ENCODE measurements at places on chromosomes 7 and 10.

DNA sequence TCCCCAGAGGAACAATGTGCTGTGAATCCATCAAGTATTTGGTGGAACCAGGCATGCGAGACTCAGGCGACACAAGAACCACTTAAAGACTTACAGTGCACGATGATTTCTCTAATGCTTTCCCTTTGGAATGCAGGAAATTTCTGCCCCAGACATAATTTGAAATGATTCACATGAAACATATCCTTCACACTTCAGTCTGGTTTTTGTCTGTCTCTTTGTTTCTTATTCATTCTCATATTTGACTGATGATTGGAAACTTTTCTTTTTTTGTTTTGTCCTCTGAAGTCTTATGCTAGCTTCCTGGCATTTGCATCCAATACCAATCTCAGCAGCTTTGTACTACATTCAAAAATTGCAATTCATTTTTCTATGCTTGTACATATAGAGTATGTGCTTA is 502.8 kb downstream of the PHTF2 start:
- no peak for DNase-seq

DNA sequence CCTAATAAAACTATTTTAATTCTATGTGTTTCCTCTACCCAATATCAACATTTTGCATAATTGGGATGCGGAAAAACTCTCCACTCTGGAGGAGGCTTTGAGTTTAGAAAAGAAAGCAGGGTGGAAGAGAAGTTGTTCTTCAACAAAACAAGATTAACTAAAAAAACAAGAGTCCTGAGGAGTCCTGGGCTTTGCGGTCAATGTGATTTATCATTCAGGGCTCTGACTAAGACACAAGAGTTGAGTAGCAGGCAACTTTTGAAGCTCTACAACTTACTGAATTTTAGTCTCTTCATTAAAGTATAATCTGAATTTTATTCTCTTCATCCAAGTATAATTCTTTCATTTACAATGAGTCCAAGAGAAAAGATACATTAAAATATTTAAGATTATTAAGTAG is 18.3 kb upstream of the TMEM26 start:
- no peak for DNase-seq

DNA sequence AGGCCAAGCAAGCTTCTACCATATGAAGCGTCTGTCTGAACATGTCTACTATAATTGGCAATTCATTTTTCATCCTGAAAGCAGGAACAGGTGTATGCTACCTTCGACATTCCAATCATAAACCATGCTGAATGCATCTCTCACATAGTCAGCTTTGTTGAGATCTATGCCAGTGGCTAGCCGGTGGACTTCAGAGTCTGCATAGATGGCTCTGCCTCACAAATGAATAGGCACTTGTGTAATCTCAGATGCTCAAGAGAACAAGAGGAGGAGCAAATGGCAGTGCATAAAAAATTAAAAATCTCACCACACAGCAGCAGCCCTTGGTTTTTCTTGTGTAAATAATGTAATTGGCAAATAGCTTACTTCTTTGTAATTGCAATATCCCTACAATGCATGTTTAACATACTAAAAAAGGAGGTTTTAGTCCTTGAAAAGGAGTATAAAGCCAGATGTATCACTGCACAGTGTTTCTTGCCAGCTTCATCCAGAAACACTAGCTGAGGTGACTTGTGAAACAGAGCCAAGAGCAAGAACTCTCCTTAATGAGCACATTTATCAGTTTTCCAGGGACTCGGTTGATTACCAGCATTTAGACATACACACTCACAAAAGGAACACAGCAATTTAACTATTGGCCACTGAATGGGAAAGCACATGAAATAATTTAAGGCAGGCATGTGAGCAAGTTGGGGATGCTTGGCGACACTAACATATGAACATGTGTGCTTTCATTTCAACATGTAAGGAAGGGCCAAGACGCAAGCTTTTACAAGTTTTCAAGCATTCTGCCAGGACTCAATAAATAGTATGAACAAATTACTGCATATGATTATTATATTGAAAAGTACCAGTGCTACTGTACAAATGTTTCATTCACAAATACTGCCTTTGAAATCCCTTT is 249.9 kb upstream of the PLXNA4 start:
- DNase-seq, result no peak

DNA sequence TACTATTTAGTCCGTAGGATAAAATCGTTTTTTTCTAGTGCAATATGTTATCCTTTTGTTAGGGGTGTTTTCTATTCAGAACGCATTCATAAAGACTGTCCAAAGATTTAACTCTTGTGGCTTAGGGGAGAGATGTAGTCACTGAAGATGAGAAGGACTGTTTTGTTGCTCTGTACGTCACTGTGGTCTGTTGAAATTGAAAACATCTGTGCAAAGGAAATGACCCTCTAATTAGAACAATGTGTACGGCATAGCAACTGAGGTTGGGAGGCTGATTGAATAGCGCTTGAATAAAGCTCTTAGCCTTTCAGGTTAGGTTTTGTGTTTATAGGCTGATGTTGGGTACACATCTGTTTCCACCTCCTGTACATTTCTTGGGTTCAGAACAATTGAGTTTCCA is 453.4 kb upstream of the AKR1E2 start:
- no peak for DNase-seq

GRCh38 chr7:151678227-151678604 is 158.5 kb upstream of the RHEB start:
- DNase-seq, result no peak

GRCh38 chr7:113730309-113730955 is 188.4 kb downstream of the PPP1R3A start:
- DNase-seq, result no peak

- DNase-seq, result no peak
These were observed 30.0 kb downstream of the LAMB1 start for GRCh38 chr7:107972941-107973376.

DNA sequence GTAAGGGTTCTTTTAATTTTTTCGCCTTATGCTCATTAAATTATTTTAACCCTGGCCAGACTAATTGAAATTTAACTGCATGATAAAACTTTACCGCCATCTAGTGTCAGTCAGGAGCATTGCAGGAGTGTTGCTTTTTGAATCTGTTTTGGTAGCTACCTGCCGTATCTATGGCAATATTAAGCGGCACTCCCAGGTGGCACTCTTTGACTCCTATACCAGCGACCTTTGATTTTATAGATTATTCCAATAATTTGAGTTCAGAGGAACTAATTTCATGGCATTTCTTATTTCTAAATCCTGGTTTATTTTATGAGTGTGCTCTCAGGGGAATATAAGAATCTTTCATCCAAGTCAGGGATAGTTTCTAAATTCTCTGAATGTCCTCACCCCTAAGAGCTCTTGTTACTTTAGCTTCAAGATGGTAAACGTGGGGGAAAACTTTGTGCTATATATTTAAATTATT is 198.9 kb downstream of the REEP3 start:
- DNase-seq, result peak; percentile 65

GRCh38 chr7:148290538-148290937 is 300.0 kb upstream of the C7orf33 start:
- DNase-seq, result no peak

DNA sequence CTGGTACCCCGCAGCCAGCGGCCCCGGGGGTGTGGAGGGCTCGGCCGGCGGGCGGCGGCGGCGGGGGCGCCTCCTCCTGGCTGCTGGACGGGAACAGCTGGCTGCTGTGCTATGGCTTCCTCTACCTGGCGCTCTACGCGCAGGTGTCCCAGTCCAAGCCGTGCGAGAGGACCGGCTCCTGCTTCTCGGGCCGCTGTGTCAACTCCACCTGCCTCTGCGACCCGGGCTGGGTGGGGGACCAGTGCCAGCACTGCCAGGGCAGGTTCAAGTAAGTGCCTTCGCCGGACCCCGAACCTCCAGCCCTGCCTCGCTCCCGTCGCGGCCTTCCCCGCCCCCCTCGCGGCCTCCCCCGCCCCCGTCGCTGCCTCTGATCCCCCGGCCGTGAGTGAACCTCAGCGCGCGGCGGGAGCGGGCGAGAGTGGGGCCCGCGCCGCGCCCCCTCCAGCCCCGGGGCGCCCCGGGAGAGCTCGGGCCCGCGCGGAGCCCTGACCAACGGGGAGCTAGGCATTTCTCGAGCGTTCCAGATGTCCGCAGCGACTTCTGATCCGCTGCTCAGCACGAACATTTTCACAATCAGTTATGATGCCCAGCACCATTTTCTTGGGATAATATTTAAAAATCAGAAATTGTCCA is 727 bp downstream of the ATRNL1 start:
- DNase-seq, result no peak

- DNase-seq, result no peak
These were observed 163.0 kb downstream of the SUGCT start for GRCh38 chr7:40297741-40298311.

DNA sequence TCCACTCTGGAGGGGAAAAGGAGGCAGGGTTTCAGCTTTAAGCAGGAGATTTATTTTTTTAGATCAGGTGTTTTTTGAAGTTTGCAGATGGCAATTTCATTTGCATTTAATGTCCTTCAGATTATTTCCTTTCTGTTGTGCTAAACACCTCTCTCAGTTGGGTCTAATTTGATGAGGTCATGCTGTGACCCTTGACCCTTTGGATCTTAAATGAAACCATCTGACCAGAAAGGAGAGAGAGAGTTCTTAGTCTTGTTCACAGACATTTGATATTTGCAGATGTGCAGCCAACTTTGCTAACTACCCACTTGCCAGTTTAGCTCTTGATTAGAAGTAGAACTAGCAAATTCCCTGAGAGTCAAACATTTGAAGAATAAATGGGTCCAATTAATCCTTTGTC is 101.5 kb upstream of the RAB11FIP2 start:
- DNase-seq, result no peak

- DNase-seq, result no peak
These were observed 147.0 kb downstream of the EMX2 start for GRCh38 chr10:117689566-117689965.

- no peak for DNase-seq
These were observed 10.1 kb downstream of the NUDT1 start for GRCh38 chr7:2251841-2252771.

- no peak for DNase-seq
These were observed 9.6 kb downstream of the GSTK1 start for GRCh38 chr7:143272871-143273270.

- no peak for DNase-seq
These were observed 795.9 kb upstream of the IGFBP3 start for GRCh38 chr7:46716926-46717325.

GRCh38 chr10:129883626-129884397 is 80.3 kb downstream of the EBF3 start:
- DNase-seq, result no peak
